Activated CD4-positive, alpha-beta memory T cell treated with anti-CD3 and anti-CD28 coated beads for 36 hours (primary cell): ENCODE measurements at places on chromosomes 3 and 15. TPM values are rescaled to one million over a fixed set of nuclear protein-coding genes. Genes with fewer than 3 reads are reported as not detected.

The PLAAT1 gene
- total RNA-seq: 0.39 TPM

The GOLGA6L7 gene
- not detected for total RNA-seq

The PTH1R gene
- total RNA-seq: not detected

The GP9 gene
- not detected for total RNA-seq

The SLC22A13 gene
- not detected for total RNA-seq

The GOLGA8T gene
- not detected for total RNA-seq

The GNAT1 gene
- total RNA-seq: not detected

The SLC28A1 gene
- not detected for total RNA-seq

The LDHAL6B gene
- not detected for total RNA-seq

The GOLGA6L1 gene
- total RNA-seq: not detected

The CLDN1 gene
- 0.07 TPM for total RNA-seq

The PXYLP1 gene
- 11.6 TPM for total RNA-seq

The NCK1 gene
- 38.0 TPM for total RNA-seq

The OR4F15 gene
- not detected for total RNA-seq

The GNL3 gene
- 172 TPM for total RNA-seq

The SNTN gene
- not detected for total RNA-seq

The ALPK3 gene
- total RNA-seq: 0.12 TPM

The HRG gene
- total RNA-seq: not detected

The ETFA gene
- 169 TPM for total RNA-seq

The NDN gene
- total RNA-seq: 1.3 TPM

The ITPKA gene
- 3.5 TPM for total RNA-seq

The RTP1 gene
- not detected for total RNA-seq

The EOGT gene
- 12.0 TPM for total RNA-seq

The WDR53 gene
- 24.1 TPM for total RNA-seq

The IL20RB gene
- 0.97 TPM for total RNA-seq

The AP3B2 gene
- total RNA-seq: not detected

The CA12 gene
- total RNA-seq: 0.10 TPM

The STAC gene
- not detected for total RNA-seq

The FEZF2 gene
- not detected for total RNA-seq
